NCI-H345 (cell line): ENCODE measurements at places on chromosomes 12 and 14.

DNA sequence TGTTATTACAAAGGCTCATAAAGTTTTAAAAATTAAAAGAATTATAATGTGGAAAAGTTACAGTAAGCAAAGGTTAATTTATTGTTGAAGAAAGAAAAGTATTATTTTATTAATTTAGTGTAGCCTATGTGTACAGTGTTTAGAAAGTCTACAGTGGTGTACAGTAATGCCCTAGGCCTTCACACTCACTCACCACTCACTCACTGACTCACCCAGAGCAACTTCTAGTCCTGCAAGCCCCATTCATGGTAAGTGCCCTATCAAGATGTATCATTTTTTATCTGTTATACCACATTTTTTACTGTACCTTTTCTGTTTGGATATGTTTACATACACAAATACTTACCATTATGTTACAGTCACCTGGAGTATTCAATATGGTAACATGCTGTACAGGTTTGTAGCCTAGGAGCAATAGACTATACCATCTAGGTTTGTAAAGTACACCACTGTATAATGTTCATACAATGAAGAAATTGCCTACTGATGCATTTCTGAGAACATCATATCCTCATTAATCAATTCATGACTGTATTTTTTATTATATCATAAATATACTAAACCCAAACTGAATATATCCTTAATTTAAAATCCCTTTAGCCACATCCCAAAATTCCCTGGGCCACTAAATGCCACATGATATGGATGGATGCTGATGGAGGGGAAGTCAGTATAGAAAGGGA is 43.6 kb upstream of the NID2 start:
- no peak for DNase-seq

DNA sequence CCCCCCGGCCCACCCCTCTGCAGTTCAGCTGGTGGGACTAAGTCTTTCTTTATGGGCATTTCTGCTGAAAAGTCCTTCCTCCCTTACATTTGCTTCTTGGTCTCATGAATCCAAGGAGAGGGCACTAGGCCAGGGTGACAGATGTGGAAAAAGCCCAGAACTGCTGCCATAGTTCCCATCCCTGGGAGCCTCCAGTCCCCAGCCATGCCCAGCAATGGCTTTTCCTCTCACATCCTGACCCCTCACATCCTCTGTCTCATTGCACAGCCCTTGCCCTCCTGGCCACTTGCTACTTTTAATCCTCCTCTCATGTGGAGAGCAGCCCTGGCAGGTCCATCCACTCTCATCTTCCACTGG is 122.5 kb downstream of the ZFP36L1 start:
- no peak for DNase-seq

- DNase-seq: no peak
These were observed 23.9 kb upstream of the ATP2B1 start for GRCh38 chr12:89732522-89732921.

- no peak for DNase-seq
These were observed 73.4 kb upstream of the ANO4 start for GRCh38 chr12:100721169-100721568.

DNA sequence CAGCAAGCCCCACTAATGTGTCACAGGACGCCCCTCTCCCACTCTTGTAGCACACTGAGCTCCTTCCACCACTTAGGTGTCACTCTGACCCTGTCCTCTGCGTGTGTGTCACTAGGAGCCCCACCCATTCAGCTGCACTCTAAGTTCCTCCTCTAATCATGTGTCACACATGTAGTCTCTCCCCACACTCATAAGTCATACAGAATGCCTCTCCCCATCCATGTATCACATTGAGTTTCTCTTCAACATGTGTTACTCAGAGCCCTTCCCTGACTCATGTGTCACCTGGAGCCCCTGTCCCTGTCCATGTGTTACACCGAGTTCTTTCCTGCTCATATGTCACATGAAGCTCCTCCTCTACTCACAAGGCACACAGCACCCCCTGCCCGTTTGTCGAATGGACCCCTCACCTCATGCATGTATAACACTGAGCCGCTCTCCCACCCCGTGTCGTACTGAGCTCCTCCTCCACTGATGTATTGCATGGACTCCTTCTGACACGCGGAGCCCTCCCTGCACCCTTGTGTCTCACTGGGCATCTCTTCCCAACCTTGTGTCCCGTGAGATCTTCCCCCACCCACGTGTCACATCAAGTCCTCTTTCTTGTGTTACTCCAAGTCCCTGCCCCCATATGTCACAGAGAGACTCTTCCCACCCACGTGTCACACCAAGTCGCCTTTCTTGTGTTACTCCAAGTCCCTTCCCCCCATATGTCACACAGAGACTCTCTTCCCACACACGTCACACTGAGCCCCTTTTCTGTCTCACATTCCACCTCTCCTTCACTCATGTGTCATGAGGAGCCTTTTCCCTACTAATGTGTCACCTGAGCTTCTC is 31.0 kb downstream of the RTL1 start:
- DNase-seq: no peak

GRCh38 chr12:71786829-71787228 is 32.2 kb downstream of the RAB21 start:
- no peak for DNase-seq

GRCh38 chr12:19884021-19884492 is 444.8 kb downstream of the AEBP2 start:
- no peak for DNase-seq

- no peak for DNase-seq
These were observed 49.1 kb downstream of the SSPN start for GRCh38 chr12:26244503-26244902.

DNA sequence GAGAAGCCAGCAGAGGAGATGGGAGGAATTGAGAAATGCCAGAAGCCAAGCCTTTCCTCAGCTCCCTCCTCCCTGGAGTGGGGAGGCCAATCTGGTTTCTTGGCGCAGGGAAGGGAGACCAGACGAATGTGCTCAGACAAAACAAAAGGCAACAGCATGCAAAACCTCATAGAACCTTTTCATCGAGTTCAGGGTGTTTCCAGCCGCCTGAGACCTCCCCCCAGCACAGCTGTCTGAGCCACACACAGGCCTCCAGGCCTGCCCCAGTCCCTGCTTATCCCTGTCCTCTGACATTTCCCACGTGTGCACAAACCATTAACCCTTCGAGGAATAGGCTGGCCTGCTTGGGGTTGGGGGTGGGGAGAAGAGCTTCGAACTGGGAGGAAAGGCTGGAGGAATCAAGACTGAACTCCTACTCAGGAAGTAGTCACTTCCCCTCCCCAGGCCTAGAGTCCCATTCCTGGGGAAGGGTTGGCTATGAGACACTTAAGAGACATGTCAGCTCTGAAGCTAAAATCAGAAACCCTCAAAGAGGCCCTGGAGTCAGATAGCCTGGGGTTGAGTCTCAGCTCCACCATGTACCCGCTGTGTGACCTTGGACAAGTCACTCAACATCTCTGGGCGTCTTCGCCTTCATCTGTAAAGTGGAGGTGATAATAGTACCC is 10.7 kb downstream of the TBX3 start:
- DNase-seq: no peak
